SJSA1 (cell line): ENCODE measurements at places on chromosomes 7 and 10.

DNA sequence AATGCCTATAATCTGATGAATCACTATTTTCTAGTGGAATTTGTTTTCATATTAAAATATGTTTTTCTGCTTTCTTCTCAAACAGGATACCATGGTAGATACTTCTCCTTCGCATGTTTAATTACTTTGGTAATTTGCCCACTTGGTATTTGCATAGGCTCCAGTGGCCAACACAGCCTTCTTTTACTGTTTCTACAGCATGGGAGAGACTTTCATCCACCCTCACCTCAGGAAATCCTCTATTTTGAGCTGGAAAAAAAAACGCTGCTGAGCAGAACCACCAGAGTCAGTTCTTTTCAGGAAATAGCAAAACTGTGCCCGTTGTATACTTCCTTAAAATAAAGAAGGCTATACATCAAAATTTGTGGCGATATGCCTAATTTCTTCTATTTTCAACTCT, 213.3 kb downstream of the MDFIC start:
- no peak for DNase-seq

DNA sequence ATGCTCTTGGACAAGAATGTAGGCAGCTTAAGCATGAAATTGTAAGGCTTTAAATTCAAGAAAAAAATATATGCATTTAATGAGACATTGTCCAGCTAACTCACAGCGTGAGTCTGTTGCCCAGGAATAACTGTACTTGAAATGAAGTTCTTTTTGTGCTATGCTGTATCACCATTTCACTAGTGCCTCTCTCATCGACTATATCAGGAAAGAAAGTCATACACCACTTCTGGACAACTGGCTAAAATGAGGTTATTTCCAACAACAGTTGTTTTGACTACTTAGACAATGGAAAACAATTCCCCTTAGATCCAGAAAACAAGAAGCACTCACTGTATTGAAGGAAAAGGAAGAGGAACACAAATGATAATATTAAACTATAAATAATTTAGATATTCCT, 251.8 kb downstream of the CRPPA start:
- DNase-seq, result no peak

DNA sequence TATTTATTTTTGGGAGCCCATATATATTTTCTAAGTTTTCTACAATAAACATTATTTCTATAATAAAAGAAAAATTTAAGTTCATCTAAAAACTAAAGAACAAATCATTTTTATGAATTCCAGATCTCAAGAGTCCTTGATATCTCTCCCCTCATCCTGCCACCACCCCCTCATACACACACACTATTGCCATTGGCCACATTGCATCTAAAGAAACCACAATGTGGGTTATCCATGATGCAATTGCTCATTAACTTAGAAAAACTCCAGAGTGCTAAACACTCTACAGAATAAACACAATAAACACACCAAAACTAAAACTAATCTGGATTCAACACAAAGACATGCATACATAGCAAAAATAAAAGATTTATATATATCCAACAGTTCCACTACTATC, 37.8 kb downstream of the FAM13C start:
- DNase-seq, result no peak

DNA sequence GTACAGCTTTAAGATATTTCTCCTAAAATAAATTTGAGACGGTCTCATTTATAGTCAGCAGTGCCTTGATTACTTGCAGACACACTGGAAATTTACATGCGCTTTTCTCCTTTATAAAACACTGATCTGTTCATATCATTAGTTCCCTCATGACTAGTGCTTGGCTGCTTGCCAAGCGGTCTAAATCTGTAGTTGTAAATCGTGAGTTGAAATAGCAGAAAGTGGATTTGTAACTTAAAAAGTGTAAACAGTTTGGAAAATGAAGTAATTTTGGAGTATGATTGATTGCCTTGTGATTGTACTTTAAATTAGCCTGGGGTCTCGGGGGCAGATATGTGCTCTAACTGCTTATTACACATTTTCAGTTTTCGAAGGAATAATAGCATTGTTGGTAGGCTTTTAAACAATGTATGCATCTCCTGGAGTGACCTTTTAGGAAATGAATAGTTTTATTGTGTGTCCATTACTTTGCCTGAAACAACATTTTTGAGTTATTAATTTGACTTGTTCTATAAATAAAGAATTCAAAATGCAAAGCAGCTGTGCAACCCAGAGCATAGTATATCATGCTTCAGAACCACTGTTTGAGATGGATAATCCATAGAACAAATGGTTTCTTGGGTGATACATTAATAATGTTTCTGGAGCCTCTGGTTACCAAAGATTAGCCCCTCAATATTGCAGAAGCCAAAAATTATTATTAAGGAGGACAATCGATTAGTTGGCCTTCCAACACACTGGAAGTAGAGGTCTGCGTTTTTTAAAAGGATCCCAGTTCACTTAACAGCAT, 73.3 kb downstream of the ARID5B start:
- no peak for DNase-seq

GRCh38 chr7:45278763-45279398, 121.3 kb downstream of the RAMP3 start:
- peak; percentile 5 for DNase-seq

GRCh38 chr7:107596881-107597581, 17.0 kb downstream of the BCAP29 start:
- DNase-seq, result no peak

GRCh38 chr7:142939226-142939910, at the start of gene LLCFC1:
TSS of gene LLCFC1 (plus strand) at chr7:142939484. CDS start at chr7:142939622, 138 bp downstream.
- no peak for DNase-seq

- DNase-seq, result no peak
Observed at GRCh38 chr7:106522696-106523095, 138.3 kb downstream of the CCDC71L start.

GRCh38 chr7:130831817-130832481, 97.9 kb upstream of the KLF14 start:
- DNase-seq, result no peak

- no peak for DNase-seq
Observed at GRCh38 chr10:116538456-116538855, 7.3 kb upstream of the PNLIP start.

DNA sequence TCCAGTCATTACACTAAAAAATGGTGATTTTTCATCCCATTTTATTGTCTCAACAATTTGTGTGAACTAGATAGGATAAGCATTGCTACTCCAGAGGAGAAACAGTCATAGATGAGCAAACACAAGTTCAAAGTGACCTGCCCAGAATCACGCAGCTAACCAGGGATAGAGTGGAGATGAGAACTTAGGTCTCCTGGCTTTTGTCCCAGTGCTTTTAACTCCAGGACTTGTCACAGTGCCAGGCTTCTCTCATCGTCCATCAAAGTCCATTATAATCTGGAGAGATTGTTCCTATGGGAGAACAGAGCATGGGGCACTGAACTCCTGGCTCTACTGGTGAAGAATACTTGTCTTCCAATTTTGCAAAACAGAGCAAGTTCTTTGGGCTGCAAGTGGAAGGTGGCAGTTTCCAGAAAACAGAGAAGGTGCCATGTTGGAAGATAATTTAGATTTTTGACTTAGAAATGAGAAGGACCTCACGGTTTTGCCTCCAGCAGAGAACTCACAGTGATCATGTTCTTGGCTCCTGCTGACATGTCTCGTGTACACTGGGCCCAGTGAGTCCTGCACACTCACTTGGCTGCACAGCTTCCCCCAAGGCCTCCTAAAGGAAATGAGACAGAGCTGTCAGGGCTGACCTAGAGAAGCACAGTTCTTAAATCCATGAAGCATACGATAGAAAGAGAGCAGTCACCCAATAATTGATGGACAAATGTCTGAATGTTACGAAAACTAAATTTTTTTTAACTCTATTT, 322.9 kb upstream of the NRP1 start:
- DNase-seq, result no peak

- no peak for DNase-seq
Observed at GRCh38 chr10:15821046-15821683, 39.1 kb downstream of the MINDY3 start.

- no peak for DNase-seq
Observed at GRCh38 chr10:126166797-126167196, 221.5 kb downstream of the ADAM12 start.

DNA sequence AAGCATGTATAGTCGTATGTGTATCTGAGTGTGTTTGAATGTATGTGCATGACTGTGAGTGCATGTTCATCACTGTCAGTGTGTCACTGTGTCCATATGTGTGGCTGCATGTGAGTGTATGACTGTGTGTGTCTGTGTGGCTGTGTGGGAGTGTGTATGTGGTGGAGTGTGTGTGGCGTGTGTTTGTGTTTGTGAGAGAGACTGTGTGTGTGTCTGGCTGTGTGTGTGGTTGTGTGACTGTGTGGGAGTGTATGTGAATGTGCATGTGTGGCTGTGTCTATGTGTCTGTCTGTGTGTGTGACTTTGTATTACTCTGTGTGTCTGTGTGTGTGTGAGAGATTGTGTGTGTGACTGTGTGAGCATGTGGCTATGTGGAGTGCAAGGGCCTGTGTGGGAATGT, 502.4 kb downstream of the DNAJB6 start:
- DNase-seq, result no peak

DNA sequence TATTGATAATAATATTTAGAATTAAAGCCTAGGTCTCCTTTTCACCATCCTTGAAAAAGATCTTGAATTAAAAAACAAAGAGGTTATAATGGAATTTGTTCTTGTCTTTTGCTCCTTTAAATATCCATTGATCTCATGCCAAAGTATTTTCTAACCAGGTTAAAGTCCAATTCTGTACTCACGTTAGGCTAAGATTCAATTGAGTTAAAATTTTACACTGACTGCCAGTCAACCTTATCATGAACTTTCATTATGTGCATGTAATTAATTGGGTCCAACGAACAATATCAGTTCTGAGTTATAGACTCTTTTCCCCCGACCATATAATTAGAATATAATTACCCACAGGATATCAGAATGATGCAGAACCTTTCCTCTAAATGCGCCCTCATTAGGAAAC, 266.6 kb downstream of the DGKB start:
- DNase-seq, result no peak

- no peak for DNase-seq
Observed at GRCh38 chr7:105792488-105793370, 83.7 kb downstream of the ATXN7L1 start.

DNA sequence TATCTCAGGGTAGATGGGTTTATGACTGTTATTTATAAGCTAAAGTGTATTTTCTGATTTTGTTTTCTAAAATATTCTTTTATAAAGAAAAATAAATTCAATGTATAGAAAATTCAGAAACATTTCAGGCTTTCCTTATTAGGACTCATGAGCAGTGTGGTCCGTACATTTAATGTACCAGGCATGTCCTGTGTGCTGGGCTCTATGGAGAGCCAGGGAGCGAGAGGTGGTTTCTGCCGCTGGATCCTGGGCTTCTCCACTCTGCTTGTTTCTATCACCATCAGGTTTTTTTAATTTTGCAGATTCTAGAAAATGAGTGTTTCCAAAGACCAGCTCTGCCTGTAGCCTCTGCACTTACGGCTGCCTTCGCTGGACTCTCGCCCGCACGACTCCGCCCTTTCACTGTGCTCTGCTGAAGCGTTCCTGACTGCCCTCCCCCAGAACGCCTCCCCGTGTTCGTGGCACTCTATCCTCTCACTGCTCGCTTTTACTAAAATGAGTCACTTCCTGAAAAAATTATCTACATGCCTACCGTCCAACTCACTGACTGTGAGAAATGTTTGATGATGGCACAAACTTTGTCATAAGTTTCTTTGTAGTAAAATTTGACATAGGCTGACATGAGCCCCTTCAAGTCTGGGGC, 188.5 kb downstream of the ZMYND11 start:
- peak; percentile 87 for DNase-seq

- DNase-seq, result no peak
Observed at GRCh38 chr10:75928231-75928630, 496.8 kb downstream of the LRMDA start.

- DNase-seq, result no peak
Observed at GRCh38 chr7:140501966-140502365, 22.7 kb upstream of the MKRN1 start.

- no peak for DNase-seq
Observed at GRCh38 chr10:63477927-63478326, 12.2 kb upstream of the JMJD1C start.

DNA sequence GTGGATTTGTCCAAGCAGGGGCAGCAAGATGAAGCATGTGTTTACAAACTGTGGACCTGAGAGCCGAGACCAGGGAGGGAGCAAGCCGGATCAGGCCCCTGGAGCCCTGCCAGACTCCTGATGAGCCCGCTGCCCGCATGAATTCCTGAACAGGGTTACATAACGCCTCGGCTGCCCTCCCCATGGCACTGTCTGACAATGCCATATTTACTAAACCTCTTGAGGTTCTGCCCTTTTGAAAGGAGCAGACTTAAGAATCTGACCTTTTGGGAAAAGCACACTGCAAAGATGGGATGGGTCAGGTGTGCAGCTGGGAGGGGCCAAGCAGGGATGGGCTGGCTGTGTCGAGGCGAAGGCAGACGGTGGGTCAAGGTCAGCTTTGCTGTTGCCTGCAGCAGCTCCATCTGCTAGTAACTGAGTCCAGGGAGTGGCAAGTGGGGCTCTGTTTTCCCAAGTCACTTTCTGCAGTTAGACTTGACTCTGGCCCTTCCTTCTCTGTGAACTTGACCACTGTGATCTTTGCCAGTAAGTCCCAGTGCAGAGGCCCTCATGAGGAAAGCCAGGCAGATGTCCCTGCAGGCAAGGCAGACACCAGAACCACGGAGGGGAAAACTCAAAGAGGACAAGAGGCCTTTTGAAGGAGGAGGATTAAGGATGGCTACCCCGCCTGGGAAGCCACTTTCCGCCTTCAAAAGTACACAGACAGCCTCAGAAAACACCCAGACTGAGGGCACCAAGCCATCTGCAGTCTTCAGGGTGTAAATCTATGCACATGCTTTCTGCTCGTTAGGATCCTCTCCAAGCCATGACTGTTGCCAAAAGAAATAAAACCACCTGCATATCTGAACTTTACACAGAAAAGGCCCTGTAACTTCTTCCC, 175.8 kb downstream of the TNS3 start:
- peak; percentile 70 for DNase-seq

GRCh38 chr10:119737039-119737663, 11.3 kb downstream of the INPP5F start:
- DNase-seq, result no peak

- peak; percentile 2 for DNase-seq
Observed at GRCh38 chr7:31776616-31777015, 89.6 kb downstream of the PPP1R17 start.

GRCh38 chr7:111424768-111425167, 137.5 kb downstream of the IMMP2L start:
- DNase-seq, result no peak

DNA sequence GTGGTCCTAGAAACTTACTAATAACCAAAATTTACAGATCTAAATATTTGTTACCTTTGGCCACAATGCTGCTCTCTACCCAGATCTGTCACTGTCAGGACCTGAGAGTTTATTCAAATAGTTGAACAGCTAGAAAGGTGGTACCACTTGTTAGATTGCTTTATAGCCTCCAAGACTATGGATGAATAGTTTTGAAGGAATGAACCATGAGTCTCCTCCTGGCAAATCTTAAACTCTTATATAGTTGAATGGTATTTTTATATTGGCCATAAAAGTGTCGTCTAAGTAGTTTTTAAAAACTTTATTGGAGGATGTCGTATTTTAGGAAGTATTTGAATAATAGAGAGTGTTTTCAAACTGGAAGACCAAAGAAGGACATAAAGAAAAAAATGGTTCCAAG, 178.7 kb downstream of the AHR start:
- DNase-seq, result no peak

- no peak for DNase-seq
Observed at GRCh38 chr7:131723926-131724325, 167.5 kb upstream of the PODXL start.
